Stimulated activated CD4-positive, alpha-beta T cell treated with anti-CD3 and anti-CD28 coated beads, Interleukin-2, amount 100 ng/mL, for 24 hours (primary cell): ENCODE measurements at places on chromosomes 1 and 21.

DNA sequence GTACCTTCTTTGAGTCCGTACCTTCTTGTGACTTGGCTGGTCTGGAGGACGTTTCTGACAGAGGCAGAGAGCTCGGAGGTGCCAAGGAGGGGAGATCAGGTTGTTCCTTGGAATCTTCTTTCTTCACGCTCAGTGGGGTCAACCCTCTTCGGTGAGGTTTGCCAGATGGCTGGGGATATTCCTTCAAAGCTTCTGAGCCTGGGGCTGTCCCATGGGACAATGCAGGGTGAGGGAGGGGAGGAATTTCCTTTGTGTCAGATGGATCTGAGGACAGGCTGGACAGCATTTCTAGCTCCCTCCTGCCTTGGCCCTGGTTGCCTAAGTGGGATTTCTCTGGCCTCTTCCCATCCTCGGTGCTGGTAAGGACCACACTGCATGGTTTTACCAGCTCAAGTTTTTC is 95.5 kb upstream of the EDN2 start:
- no peak for DNase-seq

DNA sequence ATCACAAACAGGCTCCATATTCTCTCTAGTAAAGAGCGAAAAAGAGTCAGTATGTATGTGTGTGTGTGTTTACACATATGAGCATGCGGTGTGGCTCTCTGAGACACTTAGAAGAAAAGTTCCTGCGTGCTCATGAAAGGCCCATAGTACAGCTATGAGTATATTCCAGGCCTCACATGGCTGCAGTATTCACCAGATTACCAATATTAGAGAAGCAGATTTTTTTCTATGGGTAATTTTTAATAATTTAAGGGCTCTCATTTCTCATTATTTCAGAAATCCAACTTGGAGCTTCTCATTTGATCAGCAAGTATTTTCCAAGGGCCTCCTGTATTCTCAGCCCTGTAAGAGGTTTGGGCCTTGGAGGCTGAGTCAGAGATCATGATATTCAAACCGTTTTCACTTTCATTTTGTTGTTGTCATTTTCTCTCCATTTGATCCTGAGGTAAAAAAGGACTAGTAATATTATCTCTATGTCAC is 232.9 kb upstream of the SGIP1 start:
- no peak for DNase-seq

GRCh38 chr1:92404661-92405060 is 82.1 kb downstream of the GFI1 start:
- DNase-seq = no peak

DNA sequence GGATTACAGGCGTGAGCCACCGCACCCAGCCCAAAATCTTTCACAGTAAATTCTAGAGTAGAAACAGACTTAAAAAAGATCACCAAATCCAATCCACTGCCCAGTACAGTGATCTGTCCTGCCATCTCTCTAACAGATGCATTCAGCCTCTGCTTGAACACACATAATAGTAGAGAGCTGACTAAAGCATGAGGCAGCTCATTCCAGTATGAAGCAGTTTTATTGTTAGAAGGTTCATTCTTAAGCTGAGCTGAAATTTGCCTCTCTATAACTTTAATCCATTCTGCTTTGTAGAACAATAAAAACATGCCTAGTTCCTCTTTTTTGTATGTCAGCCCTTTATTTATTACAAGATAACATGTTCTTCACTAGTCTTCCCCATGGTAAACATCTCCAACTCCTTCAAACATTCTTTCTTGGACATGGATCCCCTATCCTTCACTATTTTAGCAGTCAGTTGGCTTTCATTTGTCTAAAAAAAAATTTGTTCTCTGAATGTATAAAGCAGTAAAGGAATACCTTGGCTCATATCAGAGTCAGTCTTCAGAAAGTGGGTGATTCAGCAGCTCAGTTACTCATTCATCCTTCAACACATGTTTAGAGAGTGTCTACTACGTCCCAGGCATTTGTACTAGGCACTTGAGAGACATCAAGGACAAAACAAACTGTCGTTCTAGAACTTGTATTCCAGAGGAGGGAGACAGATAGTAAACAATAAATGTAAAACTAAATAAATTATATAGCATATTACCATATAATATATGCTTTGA is 10.7 kb upstream of the PTBP2 start:
- no peak for DNase-seq

DNA sequence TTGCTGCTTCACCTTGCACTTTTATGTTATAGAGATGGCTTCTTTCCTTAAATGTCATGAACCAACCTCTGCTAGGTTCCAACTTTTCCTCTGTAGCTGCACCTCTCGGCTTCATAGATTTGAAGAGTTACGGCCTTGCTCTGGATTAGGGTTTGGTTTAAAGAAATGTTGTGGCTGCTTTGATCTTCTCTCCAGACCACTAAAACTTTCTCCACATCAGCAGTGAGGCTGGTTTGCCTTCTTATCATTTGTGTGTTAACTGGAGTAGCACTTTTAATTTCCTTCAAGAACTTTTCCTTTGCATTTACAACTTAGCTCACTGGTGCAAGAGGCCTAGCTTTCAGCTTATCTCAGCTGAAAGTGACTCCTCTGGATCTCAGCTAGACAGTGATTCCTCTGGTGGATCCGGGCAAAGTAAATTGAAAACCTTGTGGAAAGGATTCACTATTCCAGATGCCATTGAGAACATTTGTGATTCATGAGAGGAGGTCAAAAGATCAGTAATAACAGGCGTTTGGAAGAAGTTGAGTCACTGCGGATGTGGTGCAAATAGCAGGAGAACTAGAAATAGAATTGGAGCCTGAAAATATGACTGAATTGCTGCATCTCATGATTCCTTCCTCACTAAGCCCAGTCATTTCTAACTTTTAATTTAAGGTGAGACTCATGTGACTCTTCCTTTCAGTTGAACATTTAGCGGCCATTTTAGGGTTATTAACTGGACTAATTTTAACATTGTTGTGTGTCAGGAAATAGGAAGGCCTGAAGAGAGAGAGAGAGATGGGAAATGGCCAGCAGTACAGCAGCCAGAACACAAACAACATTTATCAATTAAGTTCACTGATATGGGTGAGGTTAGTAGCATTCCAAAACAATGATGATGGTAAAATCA is 16.2 kb upstream of the RGS1 start:
- DNase-seq = no peak
